ENCODE measurements at places on chromosomes 12 and 14.

GRCh38 chr14:69441948-69442347 lies 42.6 kb upstream of the PLEKHD1 start:
- no peak for DNase-seq

DNA sequence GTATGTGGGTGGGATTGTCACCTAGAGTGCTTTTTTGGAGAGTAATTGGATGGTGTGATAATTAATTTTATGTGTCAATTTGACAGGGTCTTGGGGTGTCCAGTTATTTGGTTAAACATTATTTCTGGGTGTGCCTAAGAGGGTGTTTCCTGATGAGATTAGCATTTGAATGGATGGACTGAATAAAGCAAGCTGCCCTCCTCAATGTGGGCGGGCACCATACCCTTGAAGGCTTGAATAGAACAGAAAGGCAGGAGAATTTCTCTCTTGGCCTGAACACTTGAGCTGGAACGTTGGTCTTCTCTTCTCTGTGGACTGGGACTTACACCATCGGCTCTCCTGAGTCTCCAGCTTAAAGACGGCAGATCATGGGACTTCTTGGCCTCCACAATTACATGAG lies 28.8 kb upstream of the TCL1B start:
- no peak for DNase-seq

- no peak for DNase-seq
Measured at GRCh38 chr14:106209755-106210154, 683.4 kb downstream of the TMEM121 start.

- DNase-seq, result no peak
Measured at GRCh38 chr12:124573839-124574786, 6.7 kb upstream of the NCOR2 start.

- DNase-seq, result no peak
Measured at GRCh38 chr14:96567289-96567899, 65.2 kb downstream of the PAPOLA start.

GRCh38 chr12:124625867-124626675 lies 58.7 kb upstream of the NCOR2 start:
- no peak for DNase-seq

DNA sequence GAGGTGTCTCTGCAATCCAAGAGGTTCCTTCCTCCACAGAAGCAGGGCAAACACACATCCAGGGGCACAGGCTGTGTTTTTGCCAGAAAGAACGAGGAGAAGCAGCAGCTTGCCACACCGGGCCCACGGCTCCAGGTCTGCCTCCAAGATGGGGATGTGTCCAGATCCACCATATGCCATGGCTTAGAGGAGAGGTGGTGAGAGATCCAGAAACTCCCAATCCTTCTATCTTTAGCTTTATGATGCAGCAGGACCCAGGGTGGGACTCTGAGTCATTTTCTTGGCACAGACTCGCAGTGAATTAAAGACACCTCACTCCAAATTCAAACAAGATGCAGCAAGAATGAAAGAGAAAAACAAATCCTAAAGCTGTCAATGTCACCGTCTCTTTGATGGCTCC lies 481.4 kb upstream of the TMEM132C start:
- no peak for DNase-seq

- no peak for DNase-seq
Measured at GRCh38 chr14:86013641-86014040, 483.7 kb downstream of the FLRT2 start.

GRCh38 chr14:36771028-36771640 lies 109.5 kb downstream of the PAX9 start:
- no peak for DNase-seq

GRCh38 chr12:95202691-95203486 lies 14.4 kb downstream of the FGD6 start:
- no peak for DNase-seq

DNA sequence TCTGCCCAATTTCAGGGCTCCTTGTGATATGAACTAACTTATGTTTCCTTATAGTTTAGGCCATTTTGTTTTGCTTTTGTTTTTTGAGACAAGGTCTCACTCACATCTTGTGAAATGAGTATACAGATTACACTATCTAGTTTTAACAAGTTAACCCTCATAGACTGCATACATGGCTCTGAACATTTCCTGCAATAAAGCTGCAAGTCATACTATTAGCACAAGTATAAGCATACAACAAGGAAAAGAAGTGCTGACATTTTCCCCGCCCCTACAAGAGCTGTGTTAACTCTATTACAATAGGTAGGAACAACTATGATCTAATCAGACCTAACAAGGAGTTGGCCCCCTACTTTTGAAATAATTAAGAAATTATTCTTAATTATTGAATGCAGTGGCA lies 35.9 kb downstream of the CCDC177 start:
- DNase-seq, result no peak

GRCh38 chr12:70486588-70486987 lies 120.5 kb downstream of the KCNMB4 start:
- no peak for DNase-seq

- no peak for DNase-seq
Measured at GRCh38 chr12:67758521-67758920, 110.0 kb downstream of the DYRK2 start.

DNA sequence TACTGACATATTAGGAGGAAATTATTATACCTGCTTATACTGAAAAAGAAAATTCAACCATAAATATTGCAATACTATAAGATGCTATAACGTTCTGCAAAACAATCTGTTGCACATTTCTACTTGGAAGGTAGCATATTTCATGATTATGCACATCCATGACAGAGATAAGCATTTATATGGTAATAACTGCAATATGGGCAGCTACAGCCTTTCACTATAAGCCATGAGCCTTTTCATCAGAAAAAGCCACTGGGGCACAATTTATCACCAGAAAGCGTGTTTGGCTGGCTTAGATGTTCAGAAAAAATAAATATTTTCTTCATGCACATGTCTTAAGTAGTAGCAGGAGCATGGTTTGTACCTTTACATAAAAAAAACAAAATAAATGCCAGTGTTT lies 340.7 kb downstream of the GALC start:
- no peak for DNase-seq

DNA sequence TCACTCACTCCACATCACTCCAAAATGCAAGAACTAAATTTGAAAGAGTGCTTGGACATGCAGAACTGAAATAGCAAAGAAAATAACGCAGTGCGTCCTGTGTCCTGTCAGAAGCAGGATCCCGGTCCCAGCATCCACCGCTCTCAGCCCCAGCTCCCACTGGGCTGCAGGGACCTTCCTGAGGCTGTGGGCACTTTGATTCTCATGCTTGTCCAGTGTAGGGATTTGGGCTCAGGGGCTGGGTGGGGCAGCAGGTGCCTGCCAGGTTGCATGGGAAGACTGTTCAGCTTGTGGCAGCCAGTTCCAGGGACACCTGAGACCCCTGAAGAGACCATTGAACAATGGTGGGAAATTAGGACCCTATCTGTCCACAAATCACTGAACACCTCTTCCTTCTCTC lies 140.0 kb upstream of the FKBP4 start:
- no peak for DNase-seq

DNA sequence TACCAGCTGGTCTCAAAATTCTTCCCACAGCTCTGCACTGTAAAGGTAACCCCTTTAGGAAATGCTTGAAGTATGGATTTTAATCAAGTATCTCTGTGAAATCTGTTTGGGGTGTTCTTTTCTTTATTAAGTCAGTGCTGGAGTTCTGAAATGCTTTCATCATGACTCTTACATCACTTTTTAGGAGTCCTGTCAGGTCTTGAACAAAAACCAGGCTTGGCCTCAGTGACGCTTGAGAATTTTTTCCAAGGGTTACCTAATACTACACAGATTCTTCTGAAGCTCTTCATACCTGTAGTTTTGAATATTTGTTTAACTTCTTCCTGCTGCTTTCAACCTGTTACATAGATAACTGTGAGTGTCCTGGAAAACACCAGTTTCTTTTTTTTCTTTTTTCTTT lies 47.0 kb upstream of the KCNH3 start:
- DNase-seq, result no peak

DNA sequence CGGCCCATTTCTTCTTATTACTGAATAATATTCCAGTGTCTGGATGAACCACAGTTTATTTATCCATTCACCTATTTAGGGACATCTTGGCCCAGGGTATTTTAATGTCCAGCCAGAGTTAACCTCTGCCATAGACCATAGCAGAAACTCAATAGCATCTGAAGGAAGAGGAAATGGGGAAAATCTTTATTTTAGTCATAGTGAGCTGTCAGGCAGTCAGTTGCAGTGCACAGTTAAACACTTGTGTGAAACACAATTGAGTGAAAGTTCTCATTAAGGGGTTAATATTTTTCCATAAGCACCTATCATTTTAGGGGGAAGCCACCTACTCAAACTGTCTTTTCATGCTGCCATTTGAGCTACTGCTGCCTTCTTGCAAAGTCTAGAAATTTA lies 197.3 kb upstream of the PPFIA2 start:
- DNase-seq, result no peak

DNA sequence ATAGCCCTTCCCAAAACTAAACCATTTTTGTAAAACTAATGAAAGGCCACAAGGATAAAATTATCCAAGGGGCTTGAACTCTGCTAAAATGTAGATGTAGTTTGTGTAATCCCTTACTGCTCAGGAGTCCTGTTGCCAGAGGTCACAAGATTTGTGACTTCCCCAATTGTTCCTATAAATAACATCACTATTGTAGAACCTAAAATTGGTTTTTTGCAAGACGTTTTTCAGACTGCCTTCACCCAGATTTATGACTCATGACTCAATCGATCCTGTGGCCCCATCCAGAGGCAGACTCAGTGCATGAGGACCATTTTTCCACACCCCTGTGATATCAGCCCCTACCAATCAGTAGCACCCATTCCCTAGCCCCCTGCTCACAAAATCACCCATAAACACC lies 61.5 kb upstream of the RASSF8 start:
- DNase-seq, result no peak

GRCh38 chr12:16392846-16393535 lies 45.5 kb downstream of the MGST1 start:
- no peak for DNase-seq

GRCh38 chr14:76763096-76764041 lies 2.1 kb downstream of the VASH1 start:
- no peak for DNase-seq

DNA sequence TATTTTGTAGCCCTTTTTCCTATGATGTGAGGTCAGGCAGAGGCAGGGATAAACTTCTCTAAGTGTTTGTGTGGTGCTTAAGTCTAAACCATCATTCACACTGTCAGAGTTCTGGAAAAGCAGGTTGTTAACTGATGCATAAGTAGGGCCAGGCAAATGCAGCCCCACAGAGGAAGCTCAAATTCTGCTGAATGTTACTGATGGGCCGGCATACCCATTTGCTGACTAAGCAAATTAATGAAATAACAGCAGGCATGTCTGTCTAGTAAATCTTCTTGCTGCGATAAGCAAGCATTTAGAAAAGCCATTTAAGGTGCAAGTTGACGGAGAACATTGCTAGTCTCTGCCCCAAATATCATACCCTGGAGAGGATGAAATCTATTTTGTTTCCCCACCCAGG lies 523.2 kb upstream of the CCDC196 start:
- no peak for DNase-seq

- DNase-seq, result no peak
Measured at GRCh38 chr12:47509398-47509851, 196.4 kb downstream of the RPAP3 start.

DNA sequence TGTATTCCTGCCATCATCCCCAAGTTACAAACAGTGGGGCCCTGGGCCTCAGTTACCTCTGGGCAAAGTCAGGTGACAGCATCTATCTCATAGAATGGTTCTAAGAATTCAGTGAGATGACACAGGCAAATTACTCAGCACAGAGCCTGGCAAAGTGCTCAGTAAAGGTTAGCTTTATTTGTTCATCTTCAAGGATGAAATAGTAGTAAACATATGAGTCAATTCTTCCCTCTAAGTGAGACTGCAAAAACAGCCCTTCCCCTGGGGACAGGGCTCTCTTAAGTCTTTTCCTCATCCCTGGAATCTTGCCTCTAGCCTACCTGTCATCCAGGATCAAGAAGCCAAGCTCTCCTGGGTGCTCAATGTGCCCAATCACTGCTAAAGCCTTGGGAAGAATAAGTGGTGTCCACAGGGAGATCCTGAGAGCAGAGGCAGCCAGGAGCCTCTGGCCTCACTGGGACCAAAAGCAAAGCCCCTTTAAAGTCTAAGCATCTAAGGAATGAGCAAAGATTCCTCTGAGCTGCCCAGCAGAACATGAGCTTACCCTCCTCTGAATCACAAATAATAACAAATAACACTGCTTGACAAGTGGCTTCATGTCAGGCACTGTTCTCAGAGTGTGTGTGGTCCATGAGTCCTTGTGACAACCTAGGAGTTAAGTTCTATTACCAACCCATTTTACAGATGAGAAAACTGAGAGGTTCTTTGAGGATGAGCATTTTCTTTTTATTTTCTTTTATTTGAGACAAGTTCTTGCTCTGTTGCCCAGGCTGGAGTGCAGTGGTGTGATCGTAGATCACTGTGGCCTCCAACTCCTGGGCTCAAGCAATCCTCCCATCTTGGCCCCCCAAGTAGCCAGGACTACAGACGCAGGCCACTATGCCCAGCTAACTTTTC lies 12.1 kb downstream of the NUAK1 start:
- no peak for DNase-seq

DNA sequence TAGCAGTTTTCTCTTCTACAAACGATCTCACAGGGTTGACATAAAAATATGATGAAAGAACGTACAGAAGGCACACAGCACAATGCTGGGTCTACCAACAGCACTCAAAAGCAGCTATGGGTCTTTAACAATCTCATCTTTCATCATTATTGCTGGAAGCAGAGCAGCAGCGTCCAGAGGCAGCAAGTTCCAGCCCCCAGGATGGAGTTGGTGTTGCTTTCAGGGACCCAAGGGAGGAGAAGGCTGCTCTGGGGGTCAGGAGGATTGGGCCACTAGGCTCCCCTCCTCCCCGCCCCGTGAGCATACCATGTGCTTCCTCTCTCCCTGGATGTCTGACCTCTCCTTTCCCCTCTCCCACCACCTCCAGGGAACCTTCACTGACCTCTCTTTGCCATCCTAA lies 13.3 kb downstream of the KCTD10 start:
- DNase-seq, result no peak

- no peak for DNase-seq
Measured at GRCh38 chr14:63949696-63950095, 96.9 kb downstream of the SYNE2 start.

DNA sequence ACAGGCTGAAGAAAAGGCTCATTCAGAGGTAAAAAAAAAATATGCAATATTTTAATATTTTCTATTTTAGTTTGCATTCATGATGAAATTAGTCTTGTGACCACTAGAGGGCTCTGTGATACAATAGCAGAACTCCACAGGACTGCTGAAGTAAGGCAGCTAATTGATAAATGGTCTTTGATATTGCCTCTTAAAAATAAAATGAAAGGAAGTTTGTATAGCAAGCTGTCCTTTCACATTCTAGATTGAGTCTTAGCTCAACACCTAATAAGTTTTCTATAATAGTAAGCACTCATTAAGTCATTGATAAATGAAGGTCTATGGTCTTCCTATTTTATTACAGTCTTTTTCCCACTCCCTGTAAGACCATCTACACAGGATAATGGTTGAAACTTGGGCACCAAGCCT lies 315.7 kb downstream of the NAV3 start:
- no peak for DNase-seq

DNA sequence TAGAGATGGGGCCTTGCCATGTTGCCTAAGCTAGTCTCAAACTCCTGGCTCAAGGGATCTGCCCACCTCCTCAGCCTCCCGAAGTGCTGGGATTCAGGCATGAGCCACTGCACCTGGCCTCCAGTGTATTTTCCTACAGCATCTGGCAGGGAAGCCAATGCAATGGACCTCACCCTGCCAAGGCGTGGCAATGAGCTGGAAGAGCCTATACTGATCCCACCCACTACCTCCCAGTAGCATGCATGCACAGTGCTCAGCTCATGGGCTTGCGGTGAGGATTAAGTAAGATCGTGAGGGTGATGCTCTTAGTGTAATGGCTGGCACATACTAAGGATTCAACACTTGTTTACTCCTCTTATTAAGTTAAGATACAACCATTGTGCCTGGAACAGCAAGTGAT lies 69.7 kb downstream of the PHLDA1 start:
- DNase-seq, result no peak

Measured in SIG-M5 (cell line).